ENCODE measurements at places on chromosomes 3 and 15.

DNA sequence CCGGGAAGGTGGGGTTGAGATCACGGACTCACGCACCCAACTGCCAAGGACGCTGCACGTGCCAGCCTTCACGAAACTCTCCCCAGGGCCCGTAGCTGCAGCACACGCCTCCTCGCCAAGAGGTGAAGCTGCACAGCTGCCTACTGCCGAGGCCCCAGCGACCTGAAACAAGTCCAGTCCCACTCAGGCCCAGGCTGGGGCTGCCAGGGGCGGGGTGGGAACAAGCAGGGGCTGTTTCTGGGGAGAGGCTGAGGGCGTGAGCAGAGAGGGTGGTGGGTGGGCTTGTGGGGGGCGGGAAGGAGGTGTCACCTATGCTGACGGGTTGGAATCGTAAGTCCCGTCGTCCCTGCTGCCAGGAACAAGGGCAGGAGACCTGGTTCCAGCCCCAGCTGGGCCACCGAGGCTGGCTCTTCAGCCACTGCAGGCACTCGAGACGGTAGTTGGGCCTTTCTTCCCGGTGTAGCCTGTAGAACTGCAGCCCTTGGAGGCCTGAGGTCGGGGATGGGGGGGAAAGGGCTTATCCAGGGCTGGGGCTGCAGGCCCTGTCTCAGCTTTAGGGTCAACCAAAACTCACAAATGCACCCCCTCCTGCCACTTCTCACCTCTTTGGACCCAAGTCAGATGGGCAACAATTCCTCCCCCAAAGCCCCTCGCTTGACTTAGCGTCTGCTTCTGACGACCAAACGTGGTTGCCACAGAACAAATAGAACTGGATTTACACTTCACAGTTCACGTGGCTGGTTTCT, 44.4 kb downstream of the MUC20 start:
- no peak for DNase-seq

- peak; percentile 36 for DNase-seq
Measured at GRCh38 chr15:45458746-45459403, 63.7 kb downstream of the SLC30A4 start.

GRCh38 chr3:50264964-50265485, 3.9 kb upstream of the SEMA3B start:
- no peak for DNase-seq

GRCh38 chr3:194723846-194724618, 38.3 kb downstream of the FAM43A start:
- no peak for DNase-seq

DNA sequence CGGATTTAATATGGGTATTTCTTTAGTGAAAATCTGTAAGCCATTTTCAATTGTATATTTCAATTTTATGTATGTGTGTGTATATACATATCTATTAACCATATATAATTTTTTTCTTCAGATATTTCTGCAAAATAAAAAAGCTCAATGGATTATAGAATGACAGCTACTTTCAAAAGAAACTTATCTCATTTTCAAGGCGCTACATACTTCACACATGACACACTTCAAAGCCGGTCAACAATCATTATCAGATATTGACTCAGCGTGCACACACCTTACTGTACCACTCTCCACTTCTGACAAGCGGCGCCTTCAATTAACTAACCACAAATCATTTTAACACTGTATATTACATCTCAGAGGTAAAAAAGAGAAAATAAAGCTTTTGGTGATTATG, 39.6 kb downstream of the ATP13A3 start:
- no peak for DNase-seq

DNA sequence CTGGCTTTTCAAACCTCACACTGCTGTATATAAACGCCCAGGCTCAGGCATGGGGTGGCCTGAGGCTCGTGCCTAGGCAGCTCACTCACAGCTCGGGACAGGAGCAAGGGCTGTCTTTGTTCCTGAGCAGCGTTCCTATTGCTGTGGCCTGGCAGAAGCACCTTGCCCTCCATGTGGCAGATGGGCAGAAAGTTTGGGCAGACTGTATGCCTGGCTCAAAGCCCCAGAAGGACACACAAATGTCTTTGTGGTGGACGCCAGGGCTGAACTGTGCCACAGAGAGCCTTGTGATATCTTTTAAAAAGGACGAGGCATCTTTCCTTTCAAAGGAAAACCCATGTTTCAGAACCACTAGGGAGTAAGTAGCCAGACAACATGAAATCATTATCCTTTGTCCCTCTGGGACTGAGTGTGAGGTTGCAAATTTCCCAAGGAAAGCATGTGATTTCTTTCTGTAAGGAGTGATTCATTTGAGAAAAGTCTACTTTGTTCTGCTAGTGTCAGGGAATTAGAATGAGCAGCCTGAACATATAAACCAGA, 29.3 kb upstream of the UBE2E1 start:
- DNase-seq = no peak

DNA sequence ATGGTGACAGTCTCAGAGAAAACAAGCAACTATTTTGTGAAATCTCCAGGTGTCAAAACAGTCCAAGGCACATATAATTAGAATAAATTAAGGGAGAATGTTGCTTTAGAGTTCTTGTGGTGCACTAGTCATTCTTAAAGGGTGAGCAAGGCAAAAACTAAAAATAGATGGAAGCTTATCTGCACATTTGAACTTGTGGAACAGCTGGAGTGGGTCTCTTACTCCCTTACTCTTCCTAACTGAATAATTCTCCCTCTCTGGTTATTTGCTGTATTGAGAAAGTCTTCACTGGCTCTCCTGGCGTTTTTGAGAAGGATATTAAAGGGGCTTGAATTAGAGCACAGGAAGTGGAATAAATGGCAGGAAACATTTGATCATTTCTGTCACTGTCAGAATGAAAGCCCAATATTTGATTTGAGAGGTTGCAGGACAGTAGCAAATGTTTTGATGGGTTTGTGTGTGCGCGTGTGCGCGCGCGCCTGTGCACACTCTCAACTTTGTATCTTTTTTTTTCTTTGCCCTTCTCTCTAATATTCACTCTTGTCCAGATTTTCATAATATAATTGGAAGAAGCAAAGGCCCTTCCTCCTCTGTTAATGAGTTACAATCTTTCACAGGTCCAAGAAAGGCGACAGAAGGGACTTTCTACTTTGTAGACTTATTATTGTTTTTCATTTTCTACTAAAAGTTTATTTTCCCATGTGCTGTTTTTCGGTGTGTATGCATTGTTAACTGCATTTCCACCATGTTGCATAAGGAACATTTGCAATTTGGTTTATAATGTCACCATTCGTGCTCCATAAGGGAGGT, 40.9 kb downstream of the AKAP13 start:
- DNase-seq = no peak

DNA sequence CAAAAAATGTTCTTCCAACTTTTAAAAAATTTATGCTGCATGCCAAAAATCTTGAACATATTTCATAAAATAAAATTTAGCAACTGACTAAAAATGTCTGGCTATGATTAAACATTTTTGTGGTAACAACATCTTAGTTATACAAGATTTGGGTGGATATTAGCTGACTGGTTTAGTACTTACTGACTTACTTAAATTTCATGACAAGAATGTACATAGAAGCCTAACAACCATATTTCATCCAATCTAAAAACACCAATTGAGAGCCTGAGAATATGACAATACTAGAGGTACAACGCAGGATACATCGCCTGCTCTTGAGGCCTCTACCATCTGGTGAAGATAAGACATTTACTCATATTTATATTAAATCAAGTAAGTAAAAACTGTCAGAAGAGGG, 34.6 kb downstream of the GNB4 start:
- DNase-seq = no peak

- no peak for DNase-seq
Measured at GRCh38 chr3:11566916-11567315, 76.8 kb downstream of the VGLL4 start.

GRCh38 chr3:151011427-151011826, 38.9 kb upstream of the CLRN1 start:
- no peak for DNase-seq

DNA sequence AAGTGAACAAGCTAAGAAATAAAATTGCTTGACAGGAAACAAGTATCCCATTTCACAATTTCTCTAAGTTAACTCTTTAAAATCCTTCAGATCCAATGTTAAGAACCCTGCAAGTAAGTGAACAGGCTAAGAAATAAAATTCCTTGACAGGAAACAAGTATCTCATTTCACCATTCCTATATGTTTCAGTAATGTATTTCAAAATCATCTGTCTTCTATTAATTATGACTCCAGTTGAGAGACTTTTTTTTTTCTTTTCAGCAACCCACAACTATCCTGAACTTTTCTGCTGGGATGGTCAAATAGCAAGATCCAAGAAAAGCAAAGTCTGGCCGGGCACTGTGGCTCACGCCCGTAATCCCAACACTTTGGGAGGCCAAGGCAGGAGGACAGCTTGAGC, 2.4 kb upstream of the SLC12A6 start:
- no peak for DNase-seq

DNA sequence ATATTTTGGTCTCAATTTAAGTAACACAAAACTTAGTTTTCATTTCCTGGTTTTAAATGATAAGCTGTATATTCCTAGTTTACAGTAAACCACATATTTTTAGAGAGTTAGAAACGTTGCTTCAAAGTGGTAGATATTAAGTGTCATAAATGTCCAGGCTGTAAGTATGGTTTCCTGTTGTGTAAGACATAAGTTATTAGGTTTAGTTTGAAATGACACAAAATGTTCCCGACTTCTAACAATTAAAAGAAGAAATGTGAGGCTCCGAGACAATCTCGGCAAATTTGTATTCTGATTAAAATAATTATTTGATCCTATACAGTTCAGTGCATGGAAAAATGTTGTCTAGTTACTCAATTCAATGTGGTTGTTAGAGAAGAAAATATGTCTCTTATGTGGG, 387.3 kb downstream of the EPHA3 start:
- peak; percentile 22 for DNase-seq

GRCh38 chr15:99631255-99631654, 65.5 kb downstream of the MEF2A start:
- peak; percentile 61 for DNase-seq

DNA sequence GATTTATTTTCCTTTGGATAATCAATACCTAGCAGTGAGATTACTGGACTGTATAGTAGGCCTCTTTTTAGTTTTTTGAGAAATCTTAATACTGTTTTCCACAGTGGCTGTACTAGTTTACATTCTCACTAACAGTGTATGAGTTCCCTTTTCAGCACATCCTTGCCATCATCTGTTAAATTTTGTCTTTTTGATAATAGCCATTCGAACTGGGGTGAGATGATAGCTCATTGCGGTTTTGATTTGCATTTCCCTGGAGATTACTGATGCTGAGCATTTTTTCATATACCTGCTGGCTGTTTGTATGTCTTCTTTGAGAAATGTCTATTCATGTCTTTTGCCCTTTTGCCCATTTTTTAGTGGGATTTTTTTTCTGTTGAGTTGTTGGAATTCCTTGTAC, 210.8 kb downstream of the CGGBP1 start:
- DNase-seq = no peak

DNA sequence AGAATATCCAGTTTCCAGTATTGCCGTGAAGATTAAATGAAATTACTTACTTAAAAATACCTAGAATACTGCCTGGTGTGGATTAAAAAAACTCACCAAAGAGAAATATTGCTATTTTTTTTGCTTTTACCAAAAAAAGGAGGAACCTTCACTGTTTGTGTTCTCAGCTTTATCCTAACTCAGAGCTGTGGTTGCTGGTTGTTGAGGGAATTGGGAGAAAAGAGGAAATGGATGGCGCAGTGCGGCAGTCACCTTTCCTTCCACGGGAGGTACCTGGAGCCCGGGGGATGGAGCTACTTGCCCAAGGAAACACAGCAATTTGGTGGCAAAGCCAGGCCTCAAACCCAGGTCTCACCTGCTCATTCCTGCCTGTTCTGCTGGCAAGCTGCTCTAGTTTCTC, 270.3 kb downstream of the RPLP1 start:
- DNase-seq = no peak

- no peak for DNase-seq
Measured at GRCh38 chr3:50518436-50518835, 15.0 kb upstream of the CACNA2D2 start.

- DNase-seq = peak; percentile 5
Measured at GRCh38 chr3:22835041-22835440, 368.1 kb upstream of the UBE2E2 start.

GRCh38 chr3:66692042-66692765, 191.4 kb upstream of the LRIG1 start:
- no peak for DNase-seq

DNA sequence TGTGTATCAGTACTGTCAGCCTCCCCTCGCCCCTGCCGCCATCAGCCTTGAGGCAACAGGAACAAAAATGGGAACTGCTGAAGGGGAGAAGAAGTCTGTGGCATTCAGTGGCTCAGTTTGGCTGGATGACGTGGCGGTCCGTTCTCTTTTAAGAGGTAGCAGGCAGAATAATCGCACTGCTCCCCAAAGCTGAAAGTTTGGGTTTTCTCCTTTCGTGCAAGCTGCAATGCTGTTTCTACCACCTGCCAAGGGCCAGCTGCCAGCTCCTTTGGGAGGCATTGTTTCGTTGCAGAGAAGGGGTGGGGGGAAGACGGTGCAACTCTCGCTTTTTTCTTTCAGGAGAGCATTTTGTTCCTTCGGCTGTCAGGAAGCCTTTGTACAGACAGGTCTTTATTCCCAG, 369.6 kb upstream of the RORA start:
- DNase-seq = no peak

DNA sequence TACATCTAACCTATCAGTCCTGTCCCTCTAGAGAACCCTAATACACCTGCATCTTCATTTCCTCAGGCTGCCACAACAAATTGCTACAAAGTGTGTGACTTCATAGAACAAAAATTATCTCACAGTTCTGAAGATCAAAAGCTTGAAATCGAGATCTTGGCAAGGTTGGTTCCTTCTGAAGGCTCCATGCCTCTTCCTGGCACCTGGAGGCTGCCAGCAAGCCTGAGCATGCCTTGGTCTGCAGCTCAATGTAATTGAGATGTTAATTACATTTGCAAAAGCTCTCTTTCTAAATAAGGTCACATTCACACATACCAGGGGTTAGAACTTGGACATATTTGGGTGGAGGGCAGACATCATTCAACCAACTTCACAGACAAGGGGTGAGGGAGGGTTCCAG, 86.4 kb upstream of the ABHD17C start:
- no peak for DNase-seq

DNA sequence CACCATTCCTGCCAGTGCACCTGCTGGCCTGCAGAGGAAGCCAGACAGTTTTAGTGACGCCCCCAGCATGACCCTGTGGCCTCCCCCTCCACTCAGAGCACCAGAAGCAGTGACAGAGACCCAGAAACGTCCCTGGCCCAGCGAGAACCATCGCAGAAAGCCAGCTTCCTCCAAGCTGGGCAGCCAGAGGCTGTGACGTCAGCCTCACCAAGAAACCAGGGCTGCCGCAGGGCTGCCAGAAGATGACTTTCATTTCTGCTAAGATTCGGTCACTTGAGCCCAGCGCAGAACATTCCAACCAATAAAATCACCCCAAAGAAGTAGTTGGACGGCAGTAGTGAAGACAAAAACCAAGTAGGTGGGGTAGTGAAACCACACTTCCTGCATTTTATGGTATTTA, 29.6 kb upstream of the RPL32 start:
- no peak for DNase-seq

DNA sequence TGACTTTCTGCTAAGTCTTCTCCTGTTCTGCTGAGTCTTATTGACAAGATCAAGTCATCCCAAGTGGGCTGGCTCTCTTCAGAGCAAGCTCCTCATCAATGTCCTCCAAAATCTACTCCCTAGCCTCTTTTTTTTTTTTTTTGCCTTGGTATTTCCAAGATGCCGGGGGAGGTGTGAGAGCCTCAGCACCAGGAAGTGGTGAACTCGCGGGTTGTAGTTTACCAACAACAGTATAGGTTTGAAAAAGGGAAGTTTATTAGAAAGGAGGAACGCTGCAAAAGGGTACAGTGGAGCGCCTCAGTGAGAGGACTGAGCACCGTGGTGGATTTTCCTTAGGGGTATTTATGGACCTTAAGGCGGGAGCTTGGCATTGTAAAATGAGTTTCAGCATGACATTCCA, 94.3 kb upstream of the SGO1 start:
- DNase-seq = peak; percentile 46

Data from Kasumi-1 (cell line).